Substantia nigra (tissue), 51 donors: ENCODE measurements at places on chromosomes 16 and 17.

GRCh38 chr17:44390250-44390870 is 911 bp upstream of the ITGA2B start:
- DNase-seq = no peak

DNA sequence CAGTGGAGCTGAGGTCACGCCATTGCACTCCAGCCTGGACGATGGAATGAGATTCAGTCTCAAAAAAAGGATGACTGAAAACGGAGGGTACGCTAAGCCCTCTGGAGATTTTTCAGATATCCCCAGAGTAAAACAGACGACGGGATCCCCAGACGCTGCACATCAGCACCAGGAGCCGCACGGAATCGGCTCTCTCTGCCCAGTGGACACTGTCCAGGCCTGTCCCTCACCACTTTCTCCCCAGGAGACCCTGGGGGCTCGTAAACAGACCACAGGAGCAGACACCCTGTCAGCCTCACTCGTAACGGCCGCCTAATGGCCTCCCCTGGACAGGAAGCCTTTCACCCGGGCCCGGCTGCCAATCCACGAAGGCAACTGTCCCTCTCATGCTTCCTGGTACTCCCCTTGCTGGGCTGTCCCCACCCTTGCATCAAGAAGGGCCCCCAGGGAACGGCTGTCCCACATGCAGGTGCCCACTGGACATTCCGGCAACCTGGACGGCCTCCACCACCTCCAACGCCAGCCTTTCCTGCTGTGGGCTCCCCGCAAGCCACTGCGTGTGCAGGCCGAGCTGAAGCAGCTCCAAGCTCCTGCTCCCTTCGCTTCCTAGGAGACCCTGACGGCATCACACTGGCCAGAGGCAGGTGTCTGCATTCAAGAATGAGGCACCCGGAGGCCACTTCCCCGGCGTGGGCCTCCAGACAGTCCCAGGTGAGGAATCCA is 74.3 kb downstream of the TIMM22 start:
- DNase-seq = no peak

- DNase-seq = no peak
These were observed 28.1 kb downstream of the SRL start for GRCh38 chr16:4213737-4214136.

DNA sequence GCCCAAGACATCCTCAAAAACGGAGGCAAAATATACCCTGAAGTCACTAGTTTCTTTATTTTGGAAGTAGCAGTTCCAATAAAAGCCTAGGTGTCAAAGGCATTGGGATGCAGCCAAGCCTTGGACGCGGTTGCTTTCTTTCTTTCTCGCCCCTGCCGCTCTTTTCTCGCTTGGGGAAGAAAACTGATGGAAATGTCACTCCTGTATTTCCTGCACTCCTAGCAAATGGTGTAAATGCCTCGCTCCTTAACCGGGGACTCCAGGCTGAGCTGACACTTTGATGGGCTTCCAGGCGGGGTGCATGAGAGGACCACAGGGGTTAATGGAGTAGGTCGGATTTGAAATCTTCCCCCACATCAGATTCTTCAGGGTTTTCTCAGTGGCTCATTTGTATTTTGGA is 114.1 kb downstream of the FOXL1 start:
- no peak for DNase-seq

DNA sequence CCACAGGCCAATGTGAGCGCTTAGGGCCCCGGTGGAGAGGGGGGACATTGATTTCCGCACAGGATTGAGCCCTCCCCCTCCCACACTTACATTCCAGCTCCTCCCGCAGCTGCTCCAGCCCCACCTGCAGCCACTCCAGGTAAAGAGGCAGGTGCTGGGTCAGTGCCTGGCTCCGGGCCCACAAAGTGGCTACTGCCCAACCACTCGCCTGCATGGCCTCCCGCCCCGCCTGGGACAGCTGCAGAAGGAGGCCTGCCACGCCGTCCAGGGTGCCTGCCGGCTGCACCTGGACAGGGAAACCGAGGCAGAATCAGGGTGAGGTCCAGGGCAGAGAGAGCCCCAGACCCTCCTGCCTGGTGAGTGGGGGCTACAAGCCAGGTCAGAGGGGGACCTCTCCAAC is 46.3 kb downstream of the RMI2 start:
- DNase-seq = no peak

GRCh38 chr17:12765548-12765947 is 23.8 kb upstream of the ARHGAP44 start:
- no peak for DNase-seq

DNA sequence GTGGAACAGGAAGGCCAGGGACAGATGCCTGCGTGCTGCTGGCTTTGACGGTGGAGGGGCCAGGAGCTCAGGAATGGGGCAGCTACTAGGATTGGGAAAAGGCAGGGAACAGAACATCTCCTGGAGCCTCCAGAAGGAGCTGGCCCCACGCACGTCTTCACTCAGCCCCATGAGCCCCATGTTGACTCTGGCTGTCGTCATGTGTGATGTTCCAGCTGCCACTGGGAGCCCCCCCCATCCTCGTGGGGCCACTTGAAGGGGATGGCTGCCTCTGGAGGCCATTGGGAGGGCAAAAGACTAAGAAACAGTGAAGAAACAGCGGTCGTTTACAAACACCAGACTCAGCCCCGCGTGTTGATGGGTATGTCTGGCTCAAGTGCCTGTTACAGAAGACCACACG is 18.5 kb upstream of the APRT start:
- DNase-seq = no peak

DNA sequence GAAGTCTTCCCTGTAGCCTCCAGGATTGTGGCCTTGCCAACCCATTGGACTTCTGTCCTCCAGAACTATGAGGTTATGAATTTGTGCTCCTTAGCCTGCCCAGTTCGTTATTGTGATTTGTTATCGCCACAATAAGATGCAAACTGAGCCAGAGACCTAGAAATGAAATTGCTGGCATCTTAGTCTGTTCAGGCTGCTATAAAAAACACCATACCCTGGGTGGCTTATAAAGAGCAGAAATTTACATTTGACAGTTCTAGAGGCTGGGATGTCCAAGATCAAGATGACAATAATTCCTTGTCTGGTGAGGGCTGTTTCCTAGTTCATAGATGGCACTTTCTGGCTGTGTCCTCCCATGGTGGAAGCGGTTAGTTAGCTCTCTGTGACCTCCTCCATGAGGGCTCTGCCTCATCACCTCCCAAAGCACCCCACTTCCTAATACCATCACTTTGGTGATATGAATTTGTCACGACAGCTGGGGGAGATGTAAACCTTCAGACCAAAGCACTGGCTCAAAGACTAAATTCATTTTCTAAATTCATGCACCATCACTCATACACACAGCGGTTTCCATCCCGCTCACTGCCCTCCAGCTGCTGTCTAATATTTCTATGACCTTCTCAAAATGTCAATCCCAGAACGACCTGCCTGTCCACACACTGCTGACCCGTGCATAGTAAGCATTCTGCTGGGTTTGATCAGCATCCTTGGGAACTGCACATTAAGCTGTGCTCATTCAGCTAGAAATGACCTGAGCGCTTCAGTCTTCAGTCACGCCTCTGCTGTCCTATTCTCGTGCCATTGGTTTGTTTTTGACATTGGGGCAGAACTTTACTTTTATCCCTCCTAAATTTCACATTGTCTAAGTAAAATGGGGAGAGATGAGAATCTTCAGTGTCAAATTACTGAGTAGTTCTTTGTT is 36.6 kb downstream of the GINS3 start:
- no peak for DNase-seq

DNA sequence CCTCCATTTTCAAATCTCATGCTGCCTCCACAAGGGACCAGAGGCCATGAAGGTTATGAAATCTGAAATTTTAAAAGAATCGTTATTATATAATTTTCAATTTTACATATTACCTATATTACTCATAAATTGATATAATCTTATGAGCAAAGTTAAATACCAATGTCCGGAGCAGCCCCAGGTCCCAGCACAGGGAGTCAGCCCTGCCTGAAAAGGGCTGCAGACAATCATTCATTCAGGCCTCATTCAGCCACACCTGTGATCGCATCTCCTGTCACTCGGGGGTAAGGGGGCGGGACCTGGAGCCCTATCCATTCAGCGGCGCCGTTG is 172.5 kb downstream of the AHSP start:
- DNase-seq = no peak

- no peak for DNase-seq
These were observed 13.6 kb downstream of the ATPAF2 start for GRCh38 chr17:18025241-18025944.

DNA sequence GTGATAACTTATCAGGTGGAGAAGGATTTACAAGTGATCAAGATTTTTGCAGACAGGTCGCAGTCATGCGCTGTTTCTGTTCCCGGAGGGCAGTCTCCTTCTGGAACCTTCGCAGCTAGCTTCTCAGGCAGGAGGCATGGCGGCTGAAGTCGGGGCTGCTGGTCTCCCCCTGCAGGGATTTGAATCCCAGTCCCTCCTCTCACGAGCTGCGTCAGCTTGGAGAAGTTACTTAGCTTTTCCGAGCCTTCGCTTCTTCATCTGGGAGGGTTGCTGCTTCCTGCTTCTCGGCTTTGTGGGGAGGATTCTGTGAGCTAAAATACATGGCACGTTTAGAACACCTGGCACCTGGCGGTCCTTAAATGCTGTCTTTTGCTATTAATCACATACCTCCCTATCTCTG is 287.8 kb upstream of the FOXF1 start:
- DNase-seq = no peak

GRCh38 chr17:17494499-17494869 is 1.7 kb downstream of the RASD1 start:
- no peak for DNase-seq

GRCh38 chr16:48608452-48608851 is 1.5 kb downstream of the N4BP1 start:
- no peak for DNase-seq

GRCh38 chr16:51755577-51756355 is 604.7 kb upstream of the SALL1 start:
- no peak for DNase-seq

DNA sequence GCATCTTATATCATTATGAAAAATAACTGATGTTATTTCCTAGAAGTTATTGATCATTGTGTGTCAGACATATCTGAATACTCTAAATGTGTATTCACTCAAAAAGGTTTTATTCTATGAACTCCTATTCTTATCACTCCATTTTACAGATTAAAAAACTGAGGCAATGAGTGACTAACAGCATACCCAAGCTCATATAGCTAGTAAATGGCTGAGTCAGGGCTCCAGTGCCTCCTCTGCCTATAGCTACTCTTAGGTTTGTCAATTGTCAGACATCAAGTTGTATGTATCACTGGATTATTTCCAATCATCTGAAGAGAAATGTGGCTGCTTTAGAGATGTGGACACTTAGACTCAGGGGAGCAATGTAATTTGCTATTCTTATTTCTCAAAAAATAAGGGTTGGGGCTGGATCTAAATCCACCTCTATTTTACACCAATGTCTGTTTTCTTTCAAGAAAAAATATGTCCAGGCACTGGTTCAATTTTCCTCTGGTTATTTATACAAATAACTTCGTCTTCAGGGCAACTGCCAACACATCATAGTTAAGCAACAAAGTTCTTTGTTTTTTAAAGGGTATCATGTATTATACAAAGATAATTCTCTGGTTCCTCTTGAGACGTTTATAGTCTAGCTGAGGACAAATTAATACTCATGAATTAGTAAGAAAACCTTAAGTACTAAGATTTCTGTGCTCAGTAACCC is 328.9 kb upstream of the MAF start:
- DNase-seq = no peak

- no peak for DNase-seq
These were observed 7.6 kb downstream of the TBX2 start for GRCh38 chr17:61406971-61407911.

GRCh38 chr16:27980076-27980775 is 83.3 kb downstream of the GSG1L start:
- no peak for DNase-seq

DNA sequence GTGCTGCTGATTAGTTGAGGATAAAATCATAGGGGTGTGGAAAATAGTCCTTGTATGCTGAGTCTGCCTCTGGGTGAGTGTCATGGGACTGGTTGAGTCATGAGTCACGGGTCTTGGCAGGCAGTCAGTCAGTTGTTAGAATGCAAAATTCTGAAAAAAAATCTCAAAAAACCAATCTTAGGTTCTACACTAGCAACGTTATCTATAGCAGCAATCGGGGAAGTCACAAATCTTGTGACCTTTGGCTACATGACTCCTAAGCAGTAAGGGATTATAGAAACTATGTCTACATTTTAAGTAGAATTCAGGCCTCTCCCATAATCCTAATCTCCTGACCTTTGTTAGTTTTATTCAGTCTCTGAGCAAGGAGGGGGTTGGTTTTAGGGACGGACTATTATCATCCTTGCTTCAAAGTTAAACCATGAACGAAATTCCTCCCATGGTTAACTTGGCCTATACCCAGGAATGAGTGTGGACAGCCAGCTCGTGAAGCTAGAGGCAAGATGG is 18.0 kb upstream of the PMFBP1 start:
- no peak for DNase-seq

- DNase-seq = no peak
These were observed 36.4 kb downstream of the HEATR3 start for GRCh38 chr16:50102051-50102746.

GRCh38 chr16:61083711-61084110 is 952.5 kb downstream of the CDH8 start:
- DNase-seq = no peak

DNA sequence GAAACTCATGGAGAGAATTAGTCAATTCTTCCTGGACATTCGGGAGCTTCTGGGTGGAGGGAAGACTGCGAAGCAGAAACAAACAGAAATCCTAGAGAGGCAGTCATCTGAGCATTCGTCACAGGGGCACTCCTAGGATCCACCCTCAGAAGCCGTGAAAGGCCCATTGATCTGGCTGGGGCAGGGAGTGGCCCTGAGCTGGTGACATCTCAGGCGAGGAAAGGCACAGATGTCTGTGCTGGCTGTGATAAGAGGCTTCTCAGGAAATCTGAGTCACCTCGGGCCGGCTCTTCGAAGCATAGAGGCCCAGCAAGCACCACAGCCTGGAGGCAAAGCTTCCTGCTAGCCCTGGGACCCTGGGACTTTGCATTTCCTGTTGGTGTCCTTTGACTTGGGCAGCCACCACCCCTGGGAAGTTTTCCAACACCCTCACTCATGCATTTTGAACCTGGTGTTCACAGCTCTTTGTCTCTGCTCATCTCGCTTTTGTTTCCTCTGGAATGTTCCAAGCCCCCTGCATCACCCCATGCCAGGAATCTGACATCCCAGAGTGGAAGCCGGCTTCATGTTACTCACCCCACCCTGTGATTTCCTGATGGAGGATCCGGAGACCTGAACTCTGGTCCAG is 23.3 kb upstream of the CDRT4 start:
- DNase-seq = no peak

GRCh38 chr17:77315551-77316190 is 174.9 kb downstream of the SEC14L1 start:
- no peak for DNase-seq
